ENCODE measurements at places on chromosomes 5 and 9. TPM values are rescaled to one million over a fixed set of nuclear protein-coding genes. Genes with fewer than 3 reads are reported as not detected.

DNA sequence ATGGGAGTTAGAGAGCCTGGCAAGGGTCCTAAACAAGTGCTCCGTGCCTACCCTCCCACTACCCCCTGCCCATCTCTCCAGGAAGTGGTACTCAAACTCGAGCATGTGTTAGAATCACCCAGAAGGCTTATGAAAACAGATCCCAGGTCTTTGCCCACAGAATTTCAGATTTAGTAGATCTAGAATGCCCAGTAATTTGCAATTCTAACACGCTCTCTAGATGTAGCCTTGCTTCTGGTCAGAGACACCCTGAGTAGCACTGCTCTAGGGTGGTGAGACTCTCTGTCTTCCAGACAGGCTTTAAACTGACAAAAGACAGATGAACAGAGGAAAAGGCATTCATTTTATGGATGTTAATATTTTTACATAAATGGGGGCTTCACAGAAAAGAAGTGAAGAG lies 20.7 kb upstream of the ERMP1 start:
- H3K4me1 ChIP-seq = no peaks in the 10 kb centered on the region
- no peaks in the 10 kb centered on the region for H3K36me3 ChIP-seq
- H3K27me3 ChIP-seq = no peaks in the 10 kb centered on the region
- no peak for DNase-seq

GRCh38 chr9:134204991-134205578 lies 40.7 kb upstream of the RNU6ATAC start:
- H3K4me3 ChIP-seq = no peak overlapping the region
- H3K4me1 ChIP-seq = no peaks in the 10 kb centered on the region
- peaks cover 14% of the 10 kb centered on the region for H3K27me3 ChIP-seq
- no peak for DNase-seq

- no peak overlapping the region for H3K27ac ChIP-seq
- H3K36me3 ChIP-seq = no peaks in the 10 kb centered on the region
- H3K4me1 ChIP-seq = no peaks in the 10 kb centered on the region
- H3K27me3 ChIP-seq = no peaks in the 10 kb centered on the region
These were observed 13.3 kb downstream of the HACD4 start for GRCh38 chr9:21018177-21018576.

DNA sequence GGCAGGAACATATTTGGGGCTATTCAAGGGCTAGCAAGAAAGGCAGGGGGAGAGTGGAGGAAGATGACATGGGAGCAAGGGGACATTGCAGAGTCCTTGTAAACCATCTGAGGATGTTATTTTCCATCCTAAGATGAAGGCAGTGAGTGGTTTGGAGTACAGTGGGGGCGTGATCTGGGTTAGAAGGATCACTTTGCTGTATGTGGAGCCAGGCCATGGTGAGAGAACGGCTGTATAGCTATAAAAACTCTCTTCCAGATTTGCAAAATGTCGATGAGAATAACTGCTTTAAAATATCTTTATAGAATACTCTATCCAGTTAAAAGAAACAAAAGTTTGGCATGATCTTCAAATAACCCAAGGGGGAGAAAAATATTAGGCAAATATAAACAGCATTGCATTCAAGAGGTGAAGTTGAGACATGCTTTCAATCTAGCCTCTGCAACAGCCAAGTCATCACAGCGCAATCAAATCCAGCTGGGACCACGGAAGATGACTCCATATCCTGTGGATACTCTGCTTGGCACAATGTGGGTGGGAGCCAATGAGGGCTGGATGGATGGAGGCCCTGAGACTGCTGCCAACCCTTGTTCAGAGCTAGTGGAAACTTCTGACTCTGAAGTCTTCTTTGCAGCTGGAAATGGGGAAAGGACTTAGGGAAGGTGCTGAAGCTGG lies 111.5 kb upstream of the BASP1 start:
- no peaks in the 10 kb centered on the region for H3K36me3 ChIP-seq
- peaks cover 14% of the 10 kb centered on the region for H3K4me1 ChIP-seq
- no peak overlapping the region for H3K27ac ChIP-seq
- peak; percentile 42 for DNase-seq
- H3K27me3 ChIP-seq = no peaks in the 10 kb centered on the region

DNA sequence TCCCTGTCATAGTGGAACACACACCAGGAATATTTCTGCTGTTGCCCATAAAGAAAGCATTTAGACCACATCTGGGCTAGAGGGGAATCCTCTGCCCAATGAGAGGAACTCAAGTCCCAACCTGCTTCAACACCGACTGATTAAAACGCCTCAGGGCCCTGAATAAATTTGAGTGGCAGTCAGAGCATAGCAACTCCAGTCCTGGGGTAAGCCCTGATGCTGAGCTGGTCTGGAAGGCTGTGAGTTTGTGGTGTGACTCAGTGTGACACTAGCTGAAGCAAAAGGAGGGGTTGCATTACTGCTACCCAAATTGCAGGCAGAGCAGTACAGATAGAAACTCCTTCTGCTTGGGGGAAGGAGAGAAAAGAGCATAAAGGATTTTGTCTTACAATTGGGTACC lies 148.3 kb downstream of the PRDM9 start:
- no peak for DNase-seq
- H3K36me3 ChIP-seq = no peaks in the 10 kb centered on the region
- H3K4me3 ChIP-seq = no peak overlapping the region
- no peaks in the 10 kb centered on the region for H3K4me1 ChIP-seq
- H3K27me3 ChIP-seq = no peaks in the 10 kb centered on the region
- no peak overlapping the region for H3K27ac ChIP-seq

Gene ADAMTS12
- total RNA-seq = 9.1 TPM

Gene MORN5
- total RNA-seq = not detected

Gene PNPLA7
- not detected for total RNA-seq

DNA sequence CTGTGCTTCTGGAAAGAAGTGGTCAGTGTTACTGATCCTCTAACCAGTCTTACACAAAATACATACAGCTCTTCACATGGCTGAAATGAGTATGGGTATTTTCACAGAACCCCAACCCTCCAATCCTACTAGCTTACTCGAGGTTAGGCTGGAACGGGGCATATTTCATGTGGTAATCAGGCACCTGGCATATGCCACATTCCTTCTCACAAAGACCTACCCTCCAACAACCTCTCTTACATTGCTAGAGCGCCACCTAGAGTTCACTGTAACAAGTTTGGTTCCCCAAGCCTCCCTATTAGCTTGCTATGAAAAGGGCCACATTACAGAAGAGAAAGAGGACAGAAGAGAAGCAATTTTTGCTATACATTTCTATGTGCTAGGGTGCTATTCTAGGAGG lies 597.3 kb downstream of the PRELID2 start:
- H3K27me3 ChIP-seq = no peaks in the 10 kb centered on the region
- H3K4me3 ChIP-seq = no peak overlapping the region
- DNase-seq = peak; percentile 72

GRCh38 chr9:72674961-72675360 lies 153.6 kb downstream of the TMC1 start:
- peaks cover 16% of the 10 kb centered on the region for H3K4me1 ChIP-seq
- no peaks in the 10 kb centered on the region for H3K36me3 ChIP-seq
- H3K27me3 ChIP-seq = no peaks in the 10 kb centered on the region
- no peak overlapping the region for H3K4me3 ChIP-seq

- no peak for DNase-seq
- H3K4me3 ChIP-seq = no peak overlapping the region
- no peaks in the 10 kb centered on the region for H3K36me3 ChIP-seq
- peaks cover 13% of the 10 kb centered on the region for H3K4me1 ChIP-seq
- H3K27ac ChIP-seq = no peak overlapping the region
These were observed 345.2 kb downstream of the GLIS3 start for GRCh38 chr9:3954331-3955304.

DNA sequence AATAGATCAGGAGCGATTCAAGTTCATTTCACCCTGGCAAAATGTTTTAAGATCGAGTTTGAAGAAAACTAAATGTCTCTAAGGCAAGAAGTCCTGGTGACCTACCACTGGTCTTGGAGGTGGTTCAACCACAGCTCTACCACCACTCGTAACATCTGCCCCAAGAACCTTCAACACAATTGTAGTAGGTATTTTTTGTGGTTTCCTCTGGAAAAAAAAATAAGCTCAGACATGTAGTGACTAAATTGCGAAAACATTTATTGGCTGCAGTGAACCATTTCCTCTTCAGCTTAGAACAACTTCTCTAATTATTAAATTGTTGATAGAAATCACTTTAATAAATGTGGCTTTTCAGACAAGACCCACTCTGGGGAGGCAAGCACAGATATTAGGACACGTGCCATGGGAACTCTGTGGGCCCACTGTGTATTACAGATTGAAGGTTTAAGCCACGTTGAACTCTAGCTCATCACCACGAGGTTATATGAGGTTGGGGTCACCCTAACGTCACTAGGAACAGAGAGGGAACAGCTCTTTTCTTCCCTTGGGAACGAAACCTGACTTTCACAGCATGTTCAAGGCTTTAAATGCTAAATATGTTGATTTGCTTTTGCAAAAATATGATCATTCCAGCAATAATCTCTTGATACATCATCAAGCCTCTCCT lies 142.9 kb downstream of the HSD17B3 start:
- no peaks in the 10 kb centered on the region for H3K36me3 ChIP-seq
- peak overlapping the region; percentile 52 for H3K27ac ChIP-seq
- H3K4me3 ChIP-seq = no peak overlapping the region
- H3K27me3 ChIP-seq = no peaks in the 10 kb centered on the region
- H3K4me1 ChIP-seq = peaks cover 21% of the 10 kb centered on the region

DNA sequence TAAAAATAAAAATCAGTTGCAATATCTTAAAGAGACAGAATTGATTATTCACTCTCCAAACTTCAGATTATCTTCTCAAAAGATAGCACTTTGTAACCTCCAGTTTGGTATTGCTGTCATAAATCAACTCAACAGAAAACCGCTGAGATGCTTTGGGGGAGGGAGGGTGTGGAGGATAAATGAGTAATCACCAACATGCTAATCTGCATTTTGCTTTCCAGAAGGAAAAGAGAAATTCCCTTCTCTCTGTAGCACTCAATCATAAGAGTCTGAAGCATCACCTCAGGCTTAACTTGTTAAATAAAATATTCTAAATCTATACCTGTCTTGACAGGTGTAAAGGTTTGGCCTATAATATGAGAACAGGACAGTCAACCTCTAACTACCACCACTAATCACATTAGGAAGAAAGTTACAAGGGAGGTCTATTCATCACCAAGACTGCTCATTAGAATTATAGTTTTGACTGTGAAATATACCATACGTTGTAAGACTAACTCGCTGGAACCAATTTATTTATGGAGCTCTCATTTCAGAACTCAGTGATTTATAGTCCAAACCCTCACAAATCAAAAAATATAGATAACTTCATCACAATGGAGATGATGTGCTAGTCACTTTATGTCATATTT lies 89.0 kb downstream of the PIK3R1 start:
- no peaks in the 10 kb centered on the region for H3K36me3 ChIP-seq
- H3K27me3 ChIP-seq = no peaks in the 10 kb centered on the region
- no peak for DNase-seq
- H3K27ac ChIP-seq = no peak overlapping the region

- DNase-seq = no peak
- H3K4me1 ChIP-seq = peaks cover 45% of the 10 kb centered on the region
- H3K27ac ChIP-seq = no peak overlapping the region
- no peak overlapping the region for H3K4me3 ChIP-seq
- H3K27me3 ChIP-seq = no peaks in the 10 kb centered on the region
These were observed 122.4 kb upstream of the OSMR start for GRCh38 chr5:38723426-38723825.

DNA sequence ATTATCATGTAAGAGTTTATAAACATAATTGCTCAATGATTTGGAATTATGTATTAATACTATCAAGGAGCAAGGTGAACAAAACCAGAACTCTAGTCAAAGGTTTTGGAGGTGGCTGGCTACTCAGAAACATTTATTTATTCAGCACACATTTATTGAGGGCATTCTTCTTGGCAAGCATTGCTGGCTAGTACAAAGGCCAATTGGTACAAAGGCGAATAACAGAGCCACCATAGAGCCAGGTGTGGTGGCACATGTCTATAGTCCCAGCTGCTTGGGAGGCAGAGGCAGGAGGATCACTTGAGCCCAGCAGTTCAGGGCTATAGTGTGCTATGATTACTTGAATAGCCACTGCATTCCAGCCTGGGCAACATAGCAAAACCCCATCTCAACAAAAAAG lies 242.1 kb downstream of the CWC27 start:
- no peak overlapping the region for H3K4me3 ChIP-seq
- H3K27me3 ChIP-seq = no peaks in the 10 kb centered on the region
- no peaks in the 10 kb centered on the region for H3K36me3 ChIP-seq
- H3K27ac ChIP-seq = no peak overlapping the region

- H3K27me3 ChIP-seq = no peaks in the 10 kb centered on the region
- peak; percentile 65 for DNase-seq
- no peak overlapping the region for H3K4me3 ChIP-seq
- H3K27ac ChIP-seq = peak overlapping the region; percentile 75
- peaks cover 19% of the 10 kb centered on the region for H3K36me3 ChIP-seq
These were observed 3.2 kb downstream of the NEK6 start for GRCh38 chr9:124260769-124261603.

DNA sequence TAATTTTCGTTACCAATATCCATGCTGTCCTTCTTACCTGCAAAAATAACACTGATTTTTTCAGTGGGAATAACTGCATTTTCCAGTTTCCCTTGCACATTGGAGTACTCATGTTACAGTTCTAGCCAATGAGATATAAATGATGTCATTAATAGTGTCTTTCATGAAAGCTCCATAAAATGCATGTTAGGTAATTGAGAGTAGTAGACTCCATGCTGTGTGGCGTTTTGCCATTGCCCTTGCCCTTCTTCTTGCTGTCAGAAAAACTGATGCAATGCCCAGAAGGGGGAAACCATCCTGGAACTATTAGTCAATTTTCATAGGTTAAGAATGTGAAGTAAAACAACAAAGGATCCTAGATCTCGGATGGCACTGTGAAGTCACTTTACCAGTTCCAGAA lies 1765.3 kb downstream of the EFNA5 start:
- H3K27ac ChIP-seq = no peak overlapping the region
- H3K27me3 ChIP-seq = no peaks in the 10 kb centered on the region
- H3K4me3 ChIP-seq = no peak overlapping the region
- no peaks in the 10 kb centered on the region for H3K36me3 ChIP-seq

Gene LCN9
- total RNA-seq = not detected

Measured in SJSA1 (cell line).